ENCODE measurements at places on chromosomes 16 and 17. TPM values are rescaled to one million over a fixed set of nuclear protein-coding genes. Genes with fewer than 3 reads are reported as not detected.

HCRT gene
- total RNA-seq: not detected

PRAC1 gene
- total RNA-seq: not detected

TEFM gene
- 6.1 TPM for total RNA-seq

PDE6G gene
- total RNA-seq: 0.63 TPM

PHOSPHO1 gene
- 0.09 TPM for total RNA-seq

TRAF4 gene
- 21.3 TPM for total RNA-seq

GPR179 gene
- total RNA-seq: under 0.01 TPM

EXOC3L1 gene
- 0.98 TPM for total RNA-seq

KIF2B gene
- not detected for total RNA-seq

NUP88 gene
- total RNA-seq: 27.0 TPM

CPNE7 gene
- total RNA-seq: 0.65 TPM

OTOP2 gene
- total RNA-seq: not detected

RHBDL1 gene
- 1.6 TPM for total RNA-seq

CFAP97D1 gene
- total RNA-seq: not detected

KIF18B gene
- 0.08 TPM for total RNA-seq

MYH8 gene
- not detected for total RNA-seq

KCNG4 gene
- not detected for total RNA-seq

CPHXL2 gene
- total RNA-seq: not detected

RGS9 gene
- total RNA-seq: 2.5 TPM

HOXB3 gene
- 9.7 TPM for total RNA-seq

ASGR1 gene
- total RNA-seq: 2.8 TPM

EVI2A gene
- 11.0 TPM for total RNA-seq

ANKFN1 gene
- not detected for total RNA-seq
